Prostate gland (tissue), 2 donors: ENCODE measurements at places on chromosomes 2 and 18.

GRCh38 chr2:54704238-54704637 is 19.2 kb upstream of the EML6 start:
- no peak for DNase-seq

- no peak for DNase-seq
These were observed 159.5 kb downstream of the TNS1 start for GRCh38 chr2:217843324-217843723.

- no peak for DNase-seq
These were observed 109.9 kb upstream of the MEIS1 start for GRCh38 chr2:66324909-66325528.

GRCh38 chr2:38406597-38407110 is 29.6 kb upstream of the ATL2 start:
- DNase-seq = no peak

DNA sequence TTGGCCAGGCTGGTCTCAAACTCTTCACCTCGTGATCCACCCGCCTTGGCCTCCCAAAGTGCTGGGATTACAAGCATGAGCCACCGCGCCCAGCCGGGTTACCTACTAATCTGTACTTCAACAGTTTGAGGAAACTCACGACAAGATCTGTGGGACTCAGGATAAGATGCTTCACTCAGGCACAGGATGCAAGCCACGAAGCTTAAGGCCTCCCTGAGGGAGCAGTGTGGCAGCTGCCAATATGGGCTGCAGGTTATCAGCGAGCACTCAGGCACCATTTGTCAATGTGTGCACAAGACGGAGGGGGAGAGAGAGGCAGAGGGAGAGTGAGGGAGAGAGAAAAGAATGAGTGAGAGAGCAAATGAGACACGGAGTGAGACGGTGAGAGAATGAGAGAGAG is 173.6 kb upstream of the RAB6C start:
- no peak for DNase-seq

DNA sequence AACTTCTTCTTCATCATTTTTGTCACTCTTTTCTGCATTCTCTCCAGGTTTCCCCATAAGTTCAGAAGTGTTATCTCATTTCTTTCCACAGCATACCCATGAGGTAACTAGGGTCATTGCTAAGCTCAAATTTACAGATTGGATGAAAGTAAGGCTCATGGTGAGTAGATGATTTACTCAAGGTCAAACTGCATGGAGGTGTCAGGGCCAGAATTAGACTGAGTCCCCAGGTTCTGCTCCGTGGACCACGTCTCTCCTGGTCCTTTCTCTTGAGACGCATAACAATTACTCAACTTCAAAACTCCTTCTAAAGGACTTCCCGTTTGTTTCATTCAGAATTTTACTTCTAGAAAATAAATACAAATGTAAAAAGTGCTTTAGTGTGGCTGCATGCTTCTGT is 43.4 kb downstream of the SMIM21 start:
- DNase-seq = no peak

DNA sequence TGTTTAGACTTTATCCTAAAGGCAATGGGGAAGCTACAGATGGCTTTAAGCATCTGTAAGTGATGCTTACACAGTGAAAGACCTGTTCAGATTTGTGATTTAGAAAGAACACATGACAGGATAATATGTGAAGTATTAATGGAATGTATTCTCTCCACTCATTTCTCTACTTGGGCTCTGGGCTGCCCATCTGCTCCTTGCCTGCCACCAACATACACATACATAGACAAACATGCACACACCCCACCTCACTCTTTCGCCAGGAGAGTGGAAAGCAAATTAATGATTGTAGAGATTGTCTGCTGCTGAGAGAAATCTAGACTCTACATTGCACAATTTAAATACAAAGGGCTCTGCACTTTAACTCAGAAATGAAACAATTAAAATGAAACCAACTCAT is 61.0 kb upstream of the NFE2L2 start:
- DNase-seq = peak; percentile 26
